NB4 (cell line): ENCODE measurements at places on chromosomes 11 and 22.
A peak's percentile ranks its signal among the peaks of the same experiment; 100 is the strongest.

- DNase-seq: peak; percentile 54
Observed at GRCh38 chr11:33324302-33324985, 67.3 kb downstream of the HIPK3 start.

DNA sequence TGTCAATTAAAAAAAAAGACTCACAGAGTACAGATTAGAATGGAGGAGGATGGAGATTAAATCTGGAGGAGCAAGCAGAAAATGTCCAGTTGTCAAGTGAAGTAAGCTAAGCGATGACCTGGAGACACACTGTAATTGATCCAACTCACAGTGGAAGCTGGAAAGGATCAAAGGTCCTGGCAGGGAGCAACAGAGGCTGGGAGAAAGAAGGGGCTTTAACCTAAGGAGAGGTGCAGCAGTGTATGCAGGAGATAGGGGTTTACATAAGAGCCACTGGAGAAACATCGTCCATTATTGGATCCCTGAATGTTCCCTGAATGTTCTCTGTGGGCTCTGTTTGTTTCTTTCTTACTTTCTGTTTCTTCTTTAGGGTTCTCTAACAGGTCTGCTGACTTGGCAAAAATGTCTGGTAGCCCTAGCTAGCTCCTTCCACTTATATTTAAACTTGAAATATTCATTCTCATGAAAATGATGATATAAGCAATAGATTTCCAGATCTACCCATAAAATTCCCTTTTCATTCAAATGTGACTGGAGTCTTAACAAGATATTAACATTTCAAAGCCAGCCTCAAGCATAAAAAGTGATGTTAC lies 30.1 kb upstream of the CAT start:
- no peak for DNase-seq

DNA sequence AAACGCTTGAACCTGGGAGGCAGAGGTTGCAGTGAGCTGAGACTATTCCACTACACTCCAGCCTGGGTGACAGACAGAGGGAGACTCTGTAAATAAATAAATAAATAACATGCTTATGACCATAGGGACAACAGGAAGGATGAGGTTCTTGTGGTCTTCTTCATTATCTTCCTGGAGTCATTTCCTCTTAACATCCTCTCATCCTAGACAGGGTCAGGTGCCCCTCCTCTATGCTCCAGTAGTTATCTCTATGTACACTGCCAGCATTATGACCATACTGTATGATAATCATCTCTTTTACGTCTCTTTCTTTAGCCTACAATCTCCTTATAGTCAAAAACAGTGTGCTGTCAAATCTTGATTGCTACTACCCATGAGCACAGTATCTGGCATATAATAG lies 17.7 kb downstream of the RAB30 start:
- DNase-seq: no peak

DNA sequence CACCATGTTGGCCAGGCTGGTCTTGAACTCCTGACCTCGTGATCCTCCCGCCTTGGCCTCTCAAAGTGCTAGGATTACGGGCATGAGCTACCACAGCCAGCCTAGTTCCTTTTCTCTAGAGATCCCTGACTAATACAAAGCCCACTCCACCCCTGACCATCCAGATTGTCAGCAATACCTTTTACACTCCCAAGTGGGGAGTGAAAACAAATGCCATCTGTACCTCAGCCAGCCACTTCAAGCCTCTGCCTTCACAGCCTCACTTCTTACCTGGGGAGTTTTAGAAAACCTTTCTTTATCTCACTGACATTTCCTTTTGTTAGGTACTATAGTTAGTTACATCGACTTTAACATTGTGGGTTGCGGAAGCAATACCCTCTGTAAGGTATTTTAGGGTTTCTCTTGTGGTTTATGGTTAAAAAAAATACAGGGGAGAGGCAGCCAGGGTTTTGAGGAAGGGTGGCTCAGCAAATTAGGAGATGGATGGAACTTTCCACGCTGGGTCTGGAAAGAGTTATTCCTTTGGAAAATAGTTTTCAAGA lies 8.9 kb downstream of the TOM1 start:
- DNase-seq: peak; percentile 37

DNA sequence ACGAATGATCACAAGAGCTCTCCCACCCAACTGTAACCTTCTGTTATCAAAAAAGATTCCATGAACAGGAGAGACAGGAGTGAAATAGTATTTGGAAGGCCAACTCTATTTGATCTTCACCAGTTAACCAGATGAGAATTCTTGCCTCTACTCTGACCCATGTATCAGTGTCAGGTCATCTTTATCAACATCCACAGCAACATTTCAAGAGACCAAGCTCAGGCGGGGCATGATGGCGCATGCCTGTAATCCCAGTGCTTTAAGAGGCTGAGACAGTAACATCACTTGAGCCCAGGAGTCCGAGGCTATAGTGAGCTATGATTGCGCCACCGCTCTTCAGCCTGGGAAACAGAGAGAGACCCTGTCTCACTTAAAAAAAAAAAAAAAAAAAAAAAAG lies 62.3 kb downstream of the GAB2 start:
- DNase-seq: peak; percentile 33

GRCh38 chr11:119368121-119369034 lies 13.1 kb downstream of the USP2 start:
- DNase-seq: peak; percentile 68

DNA sequence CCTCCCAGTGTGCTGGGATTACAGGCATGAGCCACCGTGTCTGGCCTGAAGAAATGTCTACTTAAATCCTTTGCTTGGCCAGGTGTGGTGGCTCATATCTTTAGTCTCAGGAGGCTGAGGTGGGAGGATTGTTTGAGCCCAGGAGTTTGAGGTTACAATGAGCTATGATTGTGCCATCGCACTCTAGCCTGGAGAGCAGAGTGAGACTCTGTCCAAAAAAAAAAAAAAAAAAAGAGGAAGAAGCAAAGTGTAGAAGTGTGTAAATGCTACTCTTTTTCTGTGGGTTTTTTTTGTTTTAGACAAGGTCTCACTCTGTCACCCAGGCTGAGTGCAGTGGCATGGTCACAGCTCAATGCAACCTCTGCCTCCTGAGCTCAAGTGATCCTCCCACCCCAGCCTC lies 6.4 kb upstream of the ATG16L2 start:
- DNase-seq: peak; percentile 89

- no peak for DNase-seq
Observed at GRCh38 chr11:35160902-35161597, 22.1 kb downstream of the CD44 start.

- no peak for DNase-seq
Observed at GRCh38 chr11:125312812-125313211, 148.3 kb downstream of the PKNOX2 start.

DNA sequence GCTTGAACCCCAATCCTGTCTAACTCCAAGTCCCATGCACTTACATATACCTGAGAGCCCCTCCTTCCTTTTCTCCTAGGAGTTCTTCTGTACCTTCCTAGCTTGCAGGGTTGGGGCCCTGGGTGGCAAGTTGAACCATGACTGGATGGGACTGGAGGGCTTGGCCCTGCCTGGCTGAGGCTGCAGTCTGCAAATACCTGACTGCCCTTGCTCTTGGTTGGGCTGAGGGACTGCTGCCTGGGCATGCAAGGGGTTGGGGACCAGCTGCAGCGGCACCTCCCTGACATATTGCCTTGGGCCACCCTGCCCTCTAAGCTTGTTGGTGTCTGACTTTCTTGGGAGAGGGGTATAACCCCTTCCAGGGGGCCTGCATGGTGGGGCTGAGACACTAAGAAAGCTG lies 9.8 kb upstream of the SLC39A13 start:
- no peak for DNase-seq

DNA sequence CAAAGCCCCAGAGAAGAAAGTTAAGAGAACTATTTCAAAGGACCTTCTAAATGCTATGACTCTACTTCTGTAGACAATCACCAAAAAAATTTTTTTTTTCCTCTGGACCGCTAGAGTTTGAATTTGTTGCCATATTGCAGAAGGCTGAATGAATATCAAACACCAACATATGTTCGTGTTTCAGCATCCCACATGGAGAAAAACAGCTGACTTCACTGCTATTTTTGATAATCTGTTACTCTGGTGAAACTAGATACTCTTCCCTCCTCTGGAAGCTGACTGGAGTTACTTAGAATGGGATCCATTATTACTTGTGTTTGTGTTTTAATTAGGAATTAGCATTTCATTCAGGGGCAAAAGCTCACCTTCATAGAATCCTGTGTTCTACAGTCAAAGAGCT lies 447.0 kb downstream of the AASDHPPT start:
- no peak for DNase-seq

- no peak for DNase-seq
Observed at GRCh38 chr11:124753205-124753604, 1.1 kb upstream of the VSIG2 start.

DNA sequence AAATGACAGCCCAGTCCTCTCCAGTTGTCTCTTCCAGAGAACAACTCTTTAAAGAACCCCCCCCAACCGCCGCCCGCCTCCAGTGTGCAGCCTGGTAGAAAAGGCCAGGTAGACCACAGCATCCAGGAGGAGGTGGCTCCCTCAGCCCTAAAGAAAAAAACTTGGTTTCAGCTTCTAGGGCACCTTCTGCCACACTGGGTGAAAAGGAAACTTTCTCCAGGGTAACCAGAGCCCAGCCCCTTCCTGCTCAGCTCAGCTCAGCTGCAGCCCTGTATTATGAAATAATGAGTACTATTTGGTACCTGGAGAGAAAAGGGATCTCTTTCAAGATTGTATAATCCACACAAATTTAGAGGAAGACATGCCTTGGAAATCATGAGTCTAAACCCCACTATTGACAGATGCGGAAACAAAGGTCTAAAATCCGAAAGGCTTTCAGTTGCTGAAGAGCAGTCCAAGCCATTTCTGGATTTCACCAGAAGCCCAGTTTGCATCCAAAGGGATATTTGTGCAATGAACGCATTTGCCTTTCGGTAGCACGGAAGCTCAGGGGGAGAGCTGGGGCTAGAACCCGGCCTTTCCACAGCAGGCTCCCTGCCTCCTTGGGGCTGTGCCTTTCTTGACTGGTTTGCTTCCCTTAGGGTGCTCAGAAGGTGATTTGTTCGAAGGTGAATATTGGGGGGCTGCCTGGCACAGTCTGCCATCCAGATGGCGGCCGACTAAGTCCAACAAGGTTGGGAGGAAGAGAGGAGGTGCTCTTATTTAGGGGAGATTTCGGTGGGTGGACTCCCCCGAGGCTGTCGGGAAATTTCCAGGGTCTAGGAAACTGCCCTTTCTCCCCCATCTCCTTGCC lies 3.3 kb downstream of the FXYD6 start:
- no peak for DNase-seq

DNA sequence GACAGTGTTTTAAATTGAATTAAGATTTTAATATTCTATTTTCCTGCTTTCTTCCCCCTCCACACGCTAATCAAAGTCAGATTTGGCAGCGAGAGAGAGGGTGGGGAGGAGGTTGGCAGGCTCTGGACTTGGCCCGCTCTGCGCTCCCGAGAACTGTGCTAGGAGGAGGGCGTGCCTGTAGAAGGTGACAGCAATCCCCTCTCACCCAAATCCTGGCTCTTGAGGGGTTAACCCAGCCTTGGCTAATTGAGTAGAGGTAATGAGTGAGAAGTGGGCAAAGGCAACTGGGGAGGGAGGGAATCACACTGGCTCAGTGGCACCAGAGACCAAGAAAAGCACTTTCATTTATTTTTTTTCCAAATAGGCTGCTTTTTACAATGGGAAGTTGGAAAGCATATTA lies 42.2 kb downstream of the BUD13 start:
- DNase-seq: no peak

GRCh38 chr11:113167599-113167998 lies 146.8 kb upstream of the TTC12 start:
- DNase-seq: no peak

- DNase-seq: no peak
Observed at GRCh38 chr11:75283391-75283931, 42.9 kb downstream of the TPBGL start.

GRCh38 chr22:45103756-45104155 lies 60.0 kb upstream of the NUP50 start:
- DNase-seq: no peak

DNA sequence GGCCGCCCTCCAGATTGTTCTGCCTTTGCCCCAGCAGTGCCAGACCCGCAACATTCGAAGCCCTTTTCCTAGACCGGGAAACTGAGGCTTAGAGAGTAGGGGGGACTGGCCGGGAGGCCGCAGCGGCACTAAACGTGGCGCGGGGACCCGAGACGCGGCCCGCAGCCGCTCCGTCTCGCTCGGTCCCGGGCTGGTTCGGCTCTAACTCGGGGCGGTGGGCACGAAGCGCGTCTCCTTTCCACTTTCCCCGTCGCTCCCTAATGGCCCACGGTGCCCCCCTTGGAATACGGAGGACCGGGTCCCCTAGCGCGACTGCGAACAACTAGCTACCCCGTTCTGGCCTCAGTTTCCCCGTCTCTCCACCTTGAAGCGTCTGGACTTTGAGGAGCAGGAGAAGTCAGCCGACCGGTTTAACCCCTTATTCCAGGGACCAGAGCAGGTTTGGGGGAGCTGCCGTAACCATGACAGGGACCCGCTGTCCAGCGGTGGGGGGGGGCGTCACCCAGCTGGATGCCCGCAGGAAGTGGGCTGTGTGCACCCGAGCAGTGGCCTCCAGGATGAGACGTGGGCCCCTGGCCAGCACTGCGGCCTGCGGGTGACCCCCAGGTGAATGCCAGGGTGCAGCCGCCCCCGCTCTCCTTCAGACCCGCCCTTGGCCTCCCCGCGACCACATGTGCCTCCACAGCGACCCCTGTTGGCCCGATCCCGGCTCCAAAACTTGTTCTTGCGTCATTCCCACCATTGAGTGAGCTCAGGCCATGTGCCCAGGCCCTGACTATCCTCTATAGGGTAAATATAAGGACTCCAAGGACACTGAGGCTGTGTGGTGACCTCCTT lies 1.1 kb downstream of the CDC42EP1 start:
- peak; percentile 80 for DNase-seq

DNA sequence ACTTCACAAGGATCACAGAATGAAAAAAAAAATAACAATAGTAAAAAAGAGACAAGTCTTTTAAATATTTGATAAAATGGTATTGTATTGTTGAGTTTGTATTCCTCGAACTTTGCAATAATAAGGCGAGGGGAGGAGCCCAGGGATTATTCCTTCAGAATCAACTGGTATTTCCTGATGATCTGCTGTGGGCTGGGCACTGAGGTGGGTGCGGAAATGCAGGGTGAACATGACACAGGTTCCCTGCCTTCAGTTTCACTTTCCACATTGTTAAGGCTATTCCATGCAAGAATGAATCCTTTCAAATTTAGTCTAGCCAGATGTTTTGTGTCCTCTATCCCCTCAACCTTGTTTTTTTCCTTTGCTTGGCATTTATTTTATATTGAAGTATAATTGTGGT lies 2.1 kb upstream of the EIF3M start:
- no peak for DNase-seq
